ENCODE measurements at places on chromosomes 4 and X.

DNA sequence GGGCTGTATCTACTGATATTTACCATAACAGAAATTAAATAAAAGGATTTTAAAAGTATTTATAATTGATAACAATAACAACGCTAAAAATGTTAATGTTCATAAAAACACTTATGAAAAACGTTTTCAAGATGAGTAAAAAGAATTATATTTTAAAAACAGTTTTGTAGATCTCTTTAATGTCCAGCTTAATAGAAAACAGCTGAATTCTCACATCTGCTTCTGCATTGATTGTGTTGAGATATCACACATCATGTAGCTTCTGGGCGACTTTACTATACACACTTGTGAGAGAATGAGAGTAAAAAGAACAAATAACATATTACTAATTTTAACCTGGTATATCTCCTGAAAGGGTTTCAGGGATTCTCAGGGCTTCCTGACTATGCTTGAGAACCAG is 83.6 kb downstream of the NCAPG start:
- no peak for DNase-seq

- DNase-seq = no peak
Measured at GRCh38 chr4:3332498-3332897, 39.7 kb downstream of the RGS12 start.

DNA sequence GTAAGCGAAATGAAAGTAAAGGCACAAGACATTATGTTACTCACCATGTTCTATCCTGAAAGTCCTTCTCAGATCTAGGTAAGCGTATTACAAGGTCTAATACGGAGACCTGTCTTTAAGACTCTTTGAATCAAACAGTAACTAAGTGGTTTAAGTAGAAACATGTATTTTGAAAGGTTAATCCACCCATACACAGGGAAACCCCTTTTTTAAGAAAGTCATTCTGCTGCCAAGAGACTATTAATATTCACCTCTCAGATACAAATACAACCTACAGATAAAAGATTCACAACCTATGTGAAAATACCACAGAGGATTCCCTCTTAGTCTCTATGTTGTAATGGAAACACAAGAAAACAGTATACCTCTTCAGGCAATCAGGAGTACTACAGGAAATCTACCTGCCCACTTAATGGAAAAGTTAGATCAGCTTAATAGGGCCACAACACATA is 63.2 kb upstream of the TNIP3 start:
- peak; percentile 52 for DNase-seq

DNA sequence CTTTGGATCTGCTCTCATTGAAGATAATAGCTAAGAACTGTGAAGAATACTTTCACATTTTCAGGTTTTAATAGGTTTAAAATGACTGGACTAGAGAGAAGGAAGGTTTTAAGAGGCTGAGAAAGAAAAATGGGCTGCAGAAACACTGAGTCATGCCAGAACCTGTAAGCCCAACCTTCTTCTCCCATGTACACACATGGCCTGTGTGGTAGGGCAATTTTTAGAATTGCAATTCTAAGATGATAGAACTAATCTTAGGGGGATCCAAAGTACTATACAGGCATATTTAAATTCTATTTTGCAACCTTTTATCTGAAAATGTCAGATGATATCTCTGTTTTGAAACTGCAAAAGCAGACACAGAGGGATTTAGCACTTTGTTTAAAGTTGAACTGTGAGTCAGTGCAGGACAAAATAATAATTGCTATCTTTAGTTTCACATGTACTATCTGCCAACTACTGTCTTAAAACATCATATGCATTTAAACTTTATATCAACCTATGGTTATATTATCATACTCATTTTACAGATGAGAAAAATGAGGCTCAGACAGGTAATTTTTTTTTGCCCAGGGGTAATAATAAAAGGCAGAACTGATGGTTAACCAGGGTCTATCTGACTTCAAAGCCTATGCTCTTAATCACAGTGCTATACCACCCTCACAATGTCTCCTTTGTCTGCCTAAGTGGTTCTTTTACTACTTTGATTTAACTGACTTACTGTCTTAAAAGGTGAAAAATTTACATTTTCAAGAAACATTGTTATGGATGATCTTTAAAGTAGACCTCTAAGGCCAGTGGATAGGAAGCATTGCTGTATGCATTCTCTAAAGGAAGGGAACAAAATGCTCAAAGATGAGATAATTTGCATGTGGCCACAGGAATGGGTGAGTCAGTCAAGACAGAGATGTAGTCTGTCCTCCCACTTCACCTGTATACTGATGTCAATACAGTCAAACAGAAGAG is 4.3 kb downstream of the TMPRSS11E start:
- DNase-seq = peak; percentile 13

DNA sequence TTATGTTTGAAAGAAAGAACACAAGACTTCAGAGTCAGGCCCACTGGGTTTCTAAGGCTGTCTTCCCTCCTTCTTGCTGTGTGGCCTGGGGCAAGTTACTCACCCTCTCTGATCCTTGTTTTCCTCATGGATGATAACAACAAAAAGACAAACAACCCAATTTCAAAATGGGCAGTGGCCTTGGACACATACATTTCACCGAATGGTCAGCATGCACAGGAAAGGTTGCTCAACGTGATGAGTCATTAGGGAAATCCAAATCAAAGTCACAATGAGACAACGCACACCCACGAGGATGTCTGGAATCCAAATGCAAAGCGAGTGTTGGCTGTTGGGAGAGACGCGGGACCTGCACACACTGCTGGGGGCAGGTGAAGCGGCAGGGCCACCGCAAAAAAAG is 50.8 kb upstream of the PPP2R2C start:
- no peak for DNase-seq

DNA sequence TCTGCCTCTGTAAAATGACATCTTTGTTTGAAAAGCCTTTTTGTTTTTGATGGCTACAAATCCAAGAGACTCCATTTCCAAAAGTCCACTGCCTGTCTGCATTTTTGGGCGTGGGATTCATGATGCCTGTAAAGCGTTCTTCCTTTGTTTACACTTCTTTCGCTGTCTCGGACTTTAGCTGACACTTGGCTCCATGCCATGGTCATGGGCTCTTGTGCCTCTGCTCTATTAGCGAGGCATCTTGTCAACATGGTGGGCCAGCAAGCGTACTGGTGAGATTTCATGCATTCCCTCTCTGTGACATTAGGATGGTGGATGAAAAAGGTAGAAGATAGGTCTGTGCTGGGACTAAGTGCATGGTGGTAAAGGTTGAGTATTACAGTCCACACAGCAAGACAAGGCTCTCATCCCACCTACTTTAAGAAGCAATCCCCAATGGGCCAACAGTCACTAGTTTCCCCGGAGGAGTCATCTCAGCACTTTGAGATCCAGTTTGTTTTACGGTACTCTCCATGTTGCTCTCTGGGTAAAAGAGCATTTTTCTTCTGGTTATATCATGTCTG is 298.2 kb upstream of the KLF3 start:
- no peak for DNase-seq

DNA sequence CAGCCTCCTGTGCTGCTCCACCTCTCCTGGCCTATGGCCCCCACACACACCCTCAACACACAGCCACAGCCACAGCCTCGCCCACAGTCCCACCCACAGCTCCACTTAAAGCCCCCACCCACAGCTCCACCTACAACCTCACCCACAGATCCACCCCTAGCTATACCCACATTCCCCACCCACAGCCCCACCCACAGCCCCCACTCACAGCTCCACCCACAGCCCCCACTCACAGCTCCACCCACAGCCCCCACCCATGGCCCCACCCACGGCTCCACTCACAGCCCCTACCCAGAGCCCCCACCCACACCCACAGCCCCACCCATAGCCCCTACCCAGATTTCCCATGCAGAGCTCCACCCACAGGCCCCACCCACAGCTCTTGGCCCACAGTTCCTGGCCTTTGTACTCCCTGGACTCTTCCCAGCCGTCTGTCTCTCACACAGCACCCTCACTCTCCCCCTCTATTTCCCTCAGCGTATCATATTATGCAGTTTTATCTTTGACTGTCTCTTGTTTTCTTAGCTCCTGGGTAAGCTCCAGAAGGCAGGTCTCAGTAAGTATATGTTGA is 322.5 kb downstream of the EVC2 start:
- DNase-seq = no peak

Measured in GM12865 (cell line).